Left lung (tissue), 14 donors: ENCODE measurements at places on chromosomes 12 and 14. TPM values are rescaled to one million over a fixed set of nuclear protein-coding genes. Genes with fewer than 3 reads are reported as not detected.

DNA sequence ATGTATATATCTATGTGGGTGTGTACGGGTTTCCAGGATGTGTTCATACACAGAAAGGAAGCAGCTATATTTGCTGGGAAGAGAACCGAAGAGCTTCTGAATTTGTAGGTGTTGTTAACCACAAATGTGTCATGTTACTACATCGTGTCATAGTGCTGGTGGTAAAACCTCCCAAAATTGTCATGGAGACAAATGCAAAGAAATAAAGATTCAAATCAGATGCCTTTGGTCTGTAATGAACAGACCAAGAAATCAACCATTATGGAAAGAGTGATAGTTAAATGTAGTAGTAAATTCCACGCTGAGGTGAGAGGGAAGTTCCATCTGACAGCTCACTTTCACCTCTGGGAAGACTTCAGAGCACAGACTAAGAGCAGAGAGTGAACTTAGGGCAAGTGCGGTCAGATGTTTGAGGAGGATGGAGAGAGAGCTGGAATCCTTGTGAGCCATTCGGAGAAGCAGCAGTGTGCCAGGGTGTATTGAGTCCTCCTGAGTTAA, 487.5 kb downstream of the TMEM121 start:
- DNase-seq, result no peak

DNA sequence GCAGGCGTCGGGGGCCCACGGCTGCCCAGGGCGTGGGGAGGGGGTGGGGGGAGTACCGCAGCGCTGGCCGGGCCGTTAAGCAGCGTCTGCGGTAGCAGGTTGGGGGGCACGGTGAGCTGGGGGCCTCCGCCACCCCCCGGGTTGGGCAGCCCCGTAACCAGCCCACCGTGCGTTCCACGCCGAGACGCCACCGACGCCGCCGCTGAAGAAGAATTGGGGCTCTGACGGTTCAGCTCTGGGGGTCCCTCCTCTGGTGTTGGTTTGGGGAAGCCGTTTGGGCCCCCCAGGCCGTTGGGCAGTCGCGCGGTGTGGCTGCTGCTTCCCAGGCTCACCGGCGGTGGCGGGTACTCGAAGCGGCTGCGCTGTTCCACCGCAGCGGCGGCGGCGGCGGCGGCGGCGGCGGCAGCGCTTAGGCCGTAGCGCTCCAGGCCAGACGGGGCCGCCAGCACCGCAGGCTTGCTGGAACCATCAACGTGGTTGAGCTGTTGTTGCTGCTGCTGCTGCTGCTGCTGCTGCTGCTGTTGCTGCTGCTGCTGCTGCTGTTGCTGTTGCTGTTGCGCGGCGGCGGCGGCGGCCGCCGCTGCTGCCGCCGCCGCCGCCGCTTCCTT, 1.5 kb downstream of the IRF2BPL start:
- DNase-seq, result peak; percentile 89

- DNase-seq, result no peak
Observed at GRCh38 chr12:77062846-77063461, 2.4 kb downstream of the E2F7 start.

- peak; percentile 93 for DNase-seq
Observed at GRCh38 chr14:54565785-54566409, 1.0 kb upstream of the SAMD4A start.

GRCh38 chr12:108629824-108630476, 3.7 kb downstream of the SELPLG start:
- peak; percentile 86 for DNase-seq

The SERPINA10 gene
- not detected for total RNA-seq

The KERA gene
- 0.26 TPM for total RNA-seq
